ENCODE measurements at places on chromosomes 11 and 22. TPM values are rescaled to one million over a fixed set of nuclear protein-coding genes. Genes with fewer than 3 reads are reported as not detected.

Gene GLYAT
- 0.18 TPM for total RNA-seq

Gene MOGAT2
- total RNA-seq: 0.44 TPM

Gene FGF4
- not detected for total RNA-seq

Gene CCS
- 33.8 TPM for total RNA-seq

Gene PDGFB
- 1.1 TPM for total RNA-seq

Gene MS4A3
- not detected for total RNA-seq

Gene SMIM35
- not detected for total RNA-seq

Gene HBG1
- total RNA-seq: 1.9 TPM

Gene CNTF
- 2.1 TPM for total RNA-seq

Gene CAVIN3
- 8.6 TPM for total RNA-seq

Gene C11orf16
- total RNA-seq: not detected

Gene BCO2
- total RNA-seq: 0.56 TPM

Gene RHOD
- total RNA-seq: 2.6 TPM

Gene FGF3
- total RNA-seq: not detected

Gene PRR33
- not detected for total RNA-seq

Gene KRTAP5-7
- not detected for total RNA-seq

Gene KRTAP5-10
- not detected for total RNA-seq
